ENCODE measurements at places on chromosomes 16 and 17. TPM values are rescaled to one million over a fixed set of nuclear protein-coding genes. Genes with fewer than 3 reads are reported as not detected.

DNA sequence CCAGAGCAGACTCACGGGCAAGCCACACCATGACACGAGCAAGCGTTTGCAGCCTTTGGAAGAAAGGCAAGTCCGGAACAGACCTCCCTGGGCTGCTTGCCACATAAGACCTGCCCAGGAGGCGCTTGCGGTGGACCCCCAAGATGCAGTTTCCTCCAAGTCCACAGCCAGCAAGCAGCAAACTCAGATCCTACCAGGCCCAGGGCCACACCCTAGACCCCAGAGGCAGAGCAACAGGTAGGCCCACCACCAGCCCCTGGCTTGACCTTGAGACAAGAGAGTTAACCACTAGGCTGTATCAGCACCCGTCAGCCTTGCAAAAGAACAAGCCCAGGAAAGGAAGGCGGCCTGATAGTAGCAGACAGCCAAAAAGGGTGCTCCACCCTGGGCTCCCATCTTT, 2.3 kb downstream of the FAAP100 start:
- DNase-seq, result no peak

DNA sequence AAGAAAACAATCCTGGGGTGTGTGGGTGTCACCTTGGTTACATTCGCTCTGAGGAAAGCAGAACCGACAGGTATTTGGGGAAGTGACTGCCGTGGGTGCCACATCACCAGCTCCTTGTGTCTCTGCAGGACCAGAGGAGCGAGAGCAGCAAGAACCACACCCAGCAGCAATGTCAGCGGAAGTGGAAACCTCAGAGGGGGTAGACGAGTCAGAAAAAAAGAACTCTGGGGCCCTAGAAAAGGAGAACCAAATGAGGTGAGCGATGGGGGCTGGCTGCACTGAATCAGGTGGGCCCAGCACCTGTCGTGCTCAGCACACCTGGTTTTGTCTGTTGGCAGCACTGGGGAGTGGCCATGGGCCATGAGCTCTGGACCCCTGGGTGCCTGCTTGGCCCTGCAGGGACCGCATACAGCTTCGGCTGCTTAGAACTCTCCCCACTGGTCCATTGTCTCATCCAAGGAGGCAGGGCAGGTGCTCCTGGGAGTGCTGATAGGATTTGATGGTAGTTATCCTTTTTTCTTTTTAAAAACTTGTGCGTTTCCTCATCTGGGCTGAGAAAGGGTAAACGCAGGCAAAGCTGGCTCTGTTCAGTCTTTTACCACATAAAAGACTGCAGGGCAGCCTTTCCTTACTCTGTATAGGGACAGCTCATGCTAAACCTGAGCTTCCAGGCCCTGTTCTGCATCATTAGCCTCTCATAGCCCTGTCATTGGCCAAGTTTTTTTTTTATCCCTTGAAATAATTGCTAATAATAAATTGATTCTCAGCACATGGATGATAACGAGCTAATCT, 29.4 kb downstream of the HMOX2 start:
- DNase-seq, result no peak

GRCh38 chr17:5941258-5941657, 128.9 kb upstream of the WSCD1 start:
- no peak for DNase-seq

DNA sequence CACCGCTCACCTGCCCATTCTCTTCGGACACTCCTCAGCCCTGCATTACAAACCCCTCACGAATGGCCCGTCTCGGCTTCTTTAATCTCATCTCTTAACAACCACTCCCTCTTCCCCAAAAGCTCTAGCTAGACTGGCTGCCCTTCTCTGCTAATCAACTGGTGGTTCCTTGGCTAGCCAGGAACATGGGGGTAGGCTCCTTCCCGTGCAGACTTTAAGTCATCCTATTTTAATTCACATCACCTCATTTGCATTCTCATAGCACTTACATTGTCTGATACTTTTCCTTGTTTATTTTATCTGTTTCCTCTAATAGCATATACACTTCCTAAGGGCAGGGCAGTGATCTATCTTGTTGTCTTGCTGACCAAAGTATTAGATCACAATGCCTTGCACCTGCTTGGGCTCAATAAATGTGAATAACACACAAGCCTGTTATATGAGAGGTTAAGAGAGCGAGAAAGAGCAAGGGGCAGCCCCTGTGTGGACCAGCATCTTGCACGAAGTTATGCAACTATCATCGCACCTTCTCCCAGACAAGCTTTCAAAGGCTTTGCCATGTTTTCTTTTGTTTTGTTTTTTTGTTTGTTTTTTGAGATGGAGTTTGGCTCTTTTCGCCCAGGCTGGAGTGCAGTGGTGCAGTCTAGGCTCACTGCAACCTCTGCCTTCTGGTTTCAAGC, 9.8 kb downstream of the TP53 start:
- no peak for DNase-seq

GRCh38 chr16:84989749-84990620, 21.4 kb downstream of the ZDHHC7 start:
- DNase-seq, result no peak

DNA sequence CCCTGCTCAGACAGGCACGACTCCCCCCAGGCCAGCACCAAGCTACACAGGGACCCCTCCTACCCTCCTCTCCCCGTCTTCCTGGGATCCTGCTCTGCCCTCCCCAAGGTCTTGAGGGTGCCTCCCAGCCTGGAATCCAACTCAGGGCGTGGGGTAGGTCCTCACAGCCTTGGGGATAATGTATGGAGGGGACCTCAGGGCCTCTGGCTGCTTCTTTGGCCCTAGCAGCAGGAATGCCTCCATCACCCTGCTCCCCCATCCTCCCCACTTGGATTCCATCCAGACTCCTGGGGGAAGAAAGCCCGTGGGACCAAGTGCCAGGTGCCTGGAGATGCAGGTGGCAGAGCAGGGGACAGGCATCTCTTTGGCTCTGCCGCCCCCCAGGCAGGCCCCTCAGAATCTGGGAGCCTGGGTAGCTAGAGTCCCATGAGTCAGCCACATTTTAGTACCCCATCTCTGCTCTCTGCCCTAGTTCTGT, 10.7 kb upstream of the STAC2 start:
- DNase-seq, result no peak

DNA sequence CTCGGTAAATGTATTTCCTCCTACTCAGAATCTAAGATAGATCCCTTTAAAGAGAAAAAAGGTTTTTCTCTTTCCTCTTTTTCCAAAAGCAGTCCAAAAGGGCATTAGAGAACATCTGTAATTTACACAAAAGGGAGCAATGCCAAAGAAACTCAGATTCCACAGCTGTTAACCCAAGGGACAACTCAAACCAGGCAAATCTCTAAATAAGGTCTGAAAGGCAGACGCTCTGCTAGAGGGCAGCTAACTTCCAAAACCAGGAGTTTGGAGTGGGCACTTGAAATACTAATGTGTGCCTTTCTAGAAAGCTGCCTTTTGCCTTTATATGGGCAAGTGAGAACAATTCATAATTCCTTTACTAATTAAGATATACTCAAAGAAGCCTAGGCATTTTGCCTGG, 435.7 kb downstream of the ZFHX3 start:
- DNase-seq, result peak; percentile 92

GRCh38 chr17:7147772-7148171, 31.4 kb downstream of the ASGR1 start:
- no peak for DNase-seq

DNA sequence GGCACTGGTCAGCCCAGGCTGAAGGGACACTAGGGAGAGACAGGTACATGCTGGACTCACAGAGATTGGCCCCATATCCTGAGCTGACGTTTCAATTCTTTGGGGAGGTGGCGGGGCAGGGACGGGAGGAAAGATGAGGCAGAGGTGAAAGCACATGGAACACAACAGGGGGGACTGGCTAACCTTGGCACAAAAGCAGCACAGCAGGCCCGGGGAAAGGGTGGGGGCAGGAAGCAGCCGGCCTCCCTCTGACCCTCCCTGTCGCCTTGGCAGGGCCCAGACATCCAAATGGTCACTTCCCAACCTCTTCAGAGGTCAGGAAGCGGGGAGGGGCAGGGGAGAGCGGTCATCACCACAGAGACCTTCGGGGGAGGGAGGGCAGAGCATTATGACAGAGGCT, 6.6 kb downstream of the VAT1 start:
- no peak for DNase-seq

DNA sequence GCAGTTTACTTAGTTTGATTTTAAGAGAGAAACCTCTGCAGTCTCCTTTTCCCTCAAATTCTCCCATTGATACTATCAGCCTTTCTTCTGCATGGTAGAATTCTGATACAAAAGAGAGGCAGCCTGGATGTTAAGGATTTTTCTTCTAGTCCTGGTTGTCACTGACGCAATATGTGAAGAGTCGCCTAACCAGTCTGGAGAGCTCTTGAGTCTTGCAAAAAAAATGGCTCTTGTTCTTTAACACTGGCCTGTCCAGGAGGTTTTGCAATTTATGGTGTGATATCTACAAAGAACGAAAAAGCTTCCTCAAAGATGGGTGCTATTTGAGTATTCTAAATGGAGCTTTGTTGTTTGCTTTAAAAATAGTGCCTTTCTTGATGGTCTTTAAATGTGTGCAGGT, 28.9 kb downstream of the COX10 start:
- DNase-seq, result no peak

DNA sequence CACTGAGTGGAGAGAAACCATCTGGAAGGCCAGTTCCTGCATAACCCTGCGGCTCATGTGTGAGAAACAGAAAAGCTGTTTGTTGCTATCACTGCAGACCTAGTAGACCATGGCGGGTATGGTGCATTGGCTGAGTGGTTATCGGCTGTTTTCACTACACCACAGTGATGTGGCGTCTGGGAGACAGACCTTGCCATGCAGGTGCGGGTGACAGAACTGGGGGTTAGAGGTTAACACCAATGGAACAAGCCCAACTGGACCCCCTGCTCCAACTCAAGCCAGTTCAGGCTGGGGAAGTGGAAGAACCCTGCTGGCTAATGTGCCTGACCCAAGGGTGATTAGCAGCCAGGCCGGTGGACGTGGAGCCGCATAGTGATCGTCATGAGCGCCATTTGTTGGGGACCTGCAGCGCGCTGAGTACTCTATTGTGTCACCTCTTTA, 91.9 kb downstream of the IRF8 start:
- DNase-seq, result no peak

- no peak for DNase-seq
These were observed 17.6 kb downstream of the MAPK8IP3 start for GRCh38 chr16:1723450-1724147.

DNA sequence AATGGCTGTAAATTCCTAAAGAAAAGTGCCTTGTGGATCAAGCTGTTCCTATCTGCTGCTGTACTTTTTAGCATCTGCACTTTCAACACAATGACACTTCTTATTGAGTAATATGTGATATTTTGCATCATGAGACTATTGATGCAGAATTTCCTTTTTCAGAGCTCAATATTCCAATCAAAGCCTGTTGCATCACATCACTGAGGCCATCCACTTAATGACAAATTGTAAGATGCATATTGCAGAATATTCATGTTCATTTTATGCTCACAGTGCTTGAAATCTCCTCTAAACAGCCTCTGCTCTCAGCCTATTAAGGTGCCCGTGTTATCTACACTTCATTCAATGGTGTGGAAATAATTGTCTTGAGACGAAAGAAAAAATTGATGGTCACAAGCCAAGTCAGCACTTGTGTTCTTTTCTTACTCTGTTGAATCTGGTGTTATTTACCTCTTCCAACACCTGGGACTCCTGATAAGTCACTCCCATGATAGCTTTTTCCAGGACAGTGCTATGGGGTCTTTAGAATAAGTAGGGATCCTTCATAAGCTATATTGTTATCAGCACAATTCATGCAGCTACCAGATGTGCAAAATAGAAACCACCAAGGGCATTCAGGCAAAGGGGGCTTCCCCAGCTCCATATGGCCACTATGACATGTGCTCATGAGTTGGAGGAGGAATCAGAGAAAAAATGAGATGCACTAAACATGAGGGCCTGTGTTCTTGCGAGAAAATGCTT, 9.3 kb upstream of the SKAP1 start:
- no peak for DNase-seq

DNA sequence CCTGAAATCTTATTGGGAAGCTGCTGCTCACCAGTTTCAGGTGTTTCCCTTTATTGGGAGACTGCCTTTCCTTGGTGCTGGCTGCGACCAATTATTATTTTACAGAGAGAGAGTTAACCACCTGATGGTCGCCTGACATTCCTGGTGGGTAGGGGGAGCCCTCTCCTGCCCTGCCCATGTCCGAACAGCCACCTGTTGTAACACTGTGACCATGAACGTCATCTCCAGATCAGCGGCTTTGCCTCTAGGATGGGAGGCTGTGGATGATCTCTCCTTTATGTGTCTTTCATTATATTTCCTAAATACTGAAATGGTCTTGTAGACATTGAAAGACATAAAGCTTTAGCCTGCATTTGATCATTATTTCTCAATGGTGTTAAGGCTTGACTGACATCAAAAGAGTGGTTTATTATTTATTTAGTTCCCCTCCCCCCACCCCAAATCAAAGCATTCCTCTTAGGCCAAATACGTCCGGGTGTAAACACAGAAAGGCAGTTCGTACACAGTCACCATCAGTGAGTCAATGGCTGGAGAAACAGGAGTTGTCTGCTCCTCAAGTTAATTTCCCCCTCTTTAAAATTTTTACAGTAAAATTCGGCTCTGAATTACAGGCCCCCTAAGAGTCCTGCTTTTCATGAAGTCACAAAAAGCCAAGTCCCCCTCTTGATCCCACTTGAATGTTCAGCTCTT, 57.8 kb upstream of the CACNG5 start:
- DNase-seq, result no peak

DNA sequence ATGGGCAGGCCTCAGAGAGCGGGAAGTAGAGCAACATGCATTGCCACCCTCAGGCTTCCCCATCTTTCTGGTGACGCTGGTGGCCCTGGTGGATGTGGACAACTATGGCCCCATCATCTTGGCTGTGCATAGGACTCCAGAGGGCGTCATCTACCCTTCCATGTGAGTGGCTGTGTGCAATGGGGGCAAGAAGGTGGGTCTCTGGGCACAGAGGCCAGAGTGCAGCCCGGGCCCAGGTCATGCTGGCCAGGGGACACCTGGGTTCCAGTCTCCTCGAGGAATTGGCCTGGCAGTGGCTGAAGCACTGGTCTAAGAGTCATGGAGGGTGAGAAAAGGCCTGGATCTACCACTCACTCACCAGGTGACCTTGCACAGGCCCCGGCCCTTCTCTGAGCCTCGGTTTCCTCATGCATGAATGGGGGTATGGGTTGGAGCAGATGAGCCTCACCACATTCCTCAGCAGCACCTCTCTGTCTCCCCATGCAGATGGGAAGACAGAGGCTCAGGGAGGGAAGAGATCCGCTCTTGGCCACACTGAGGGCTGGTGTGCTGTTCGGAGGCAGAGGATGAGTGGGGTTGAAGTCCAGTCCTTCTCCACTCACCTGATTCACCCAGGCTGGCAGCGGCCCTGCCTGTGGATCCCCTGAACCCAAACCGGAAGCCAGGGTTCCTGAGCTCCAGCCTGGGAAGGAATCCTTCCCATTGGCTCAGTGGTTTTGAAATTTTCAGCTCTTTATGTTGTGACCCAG, 7.2 kb upstream of the ADGRG3 start:
- no peak for DNase-seq

- DNase-seq, result no peak
These were observed 829 bp downstream of the PITPNM3 start for GRCh38 chr17:6555331-6556120.

- DNase-seq, result peak; percentile 12
These were observed 22.7 kb upstream of the ASGR2 start for GRCh38 chr17:7137171-7137943.

GRCh38 chr16:11976850-11977375, 379 bp downstream of the SNX29 start:
- DNase-seq, result no peak

Gene SLC6A2
- total RNA-seq, result 2.3 TPM

Gene SULT1A2
- 0.58 TPM for total RNA-seq

Gene CACNG5
- not detected for total RNA-seq

Gene ACSM2A
- total RNA-seq, result 0.09 TPM

Gene ZNF747
- total RNA-seq, result 8.2 TPM

Gene CTRB2
- not detected for total RNA-seq

All from muscle of leg (tissue), 16 donors.